ENCODE measurements at places on chromosomes 5 and 9.

DNA sequence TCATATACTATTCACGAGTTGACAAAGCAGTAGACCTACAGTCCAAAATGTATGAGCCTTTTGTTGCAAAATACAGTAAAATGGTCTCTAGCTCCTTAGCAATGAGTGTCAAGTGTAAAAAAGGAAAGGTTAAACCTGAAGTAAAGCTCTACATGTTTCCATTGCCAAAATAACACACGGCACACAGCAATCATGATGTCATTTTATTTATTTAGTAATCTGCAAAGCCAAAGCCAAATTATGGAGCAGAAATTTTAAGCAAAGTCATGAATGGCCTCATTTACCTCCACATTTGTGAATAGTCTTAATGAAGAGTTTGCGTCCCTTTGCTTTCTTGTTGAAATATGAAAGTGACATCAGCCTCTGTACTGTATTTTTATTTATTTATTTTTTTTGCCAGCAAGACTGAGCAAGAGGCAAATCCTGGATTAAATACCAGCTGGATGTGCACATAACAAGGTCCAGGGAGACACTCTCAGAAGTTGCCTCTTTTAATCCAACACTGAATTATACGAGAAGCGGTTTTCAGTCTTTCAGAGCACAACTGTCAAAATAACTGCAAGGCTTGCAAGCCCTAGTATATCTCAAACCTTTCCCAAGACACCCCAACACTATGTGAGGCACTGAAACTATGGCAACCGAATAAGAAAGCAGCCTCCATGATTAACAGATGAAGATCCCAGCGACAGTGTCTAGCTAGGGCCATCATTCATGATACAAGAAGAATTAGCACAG lies 9.7 kb downstream of the SEMA6A start:
- DNase-seq: no peak

GRCh38 chr9:6959270-6960000 lies 201.7 kb downstream of the KDM4C start:
- DNase-seq: no peak

GRCh38 chr5:4093970-4094369 lies 498.3 kb downstream of the IRX1 start:
- DNase-seq: no peak

GRCh38 chr9:94847486-94847885 lies 121.0 kb downstream of the AOPEP start:
- DNase-seq: no peak

GRCh38 chr9:122379340-122379739 lies 8.5 kb downstream of the PTGS1 start:
- DNase-seq: no peak
